ENCODE measurements at places on chromosomes 12 and 14. TPM values are rescaled to one million over a fixed set of nuclear protein-coding genes. Genes with fewer than 3 reads are reported as not detected.

LMO3 gene
- total RNA-seq, result 127 TPM

P3H3 gene
- total RNA-seq, result 7.0 TPM

RD3L gene
- total RNA-seq, result not detected

- peaks cover under 1% of the 10 kb centered on the region for H3K4me1 ChIP-seq
- no peak overlapping the region for H3K27ac ChIP-seq
- no peaks in the 10 kb centered on the region for H3K27me3 ChIP-seq
- no peak overlapping the region for H3K4me3 ChIP-seq
- no peak for DNase-seq
Measured at GRCh38 chr12:47864646-47865235, 40.1 kb downstream of the VDR start.

DNA sequence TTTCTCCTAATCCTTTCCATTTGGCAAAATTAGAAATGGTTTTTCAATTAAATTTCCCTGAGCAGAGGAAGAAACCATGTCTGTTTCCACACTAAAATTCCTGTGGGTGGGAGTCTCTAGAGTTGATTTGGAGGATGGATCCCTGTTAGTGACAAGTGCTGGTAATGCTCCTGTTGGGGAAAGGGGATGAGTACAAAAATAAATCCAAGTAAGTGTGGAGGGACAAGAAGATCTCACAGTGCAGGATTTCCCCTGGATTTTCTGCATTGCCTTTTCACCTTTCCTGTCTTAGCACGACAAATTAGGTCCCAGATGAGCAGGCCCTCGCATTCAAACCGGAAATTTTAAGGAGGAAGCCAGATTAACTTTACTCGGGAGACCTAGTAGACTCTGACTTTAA, 107.5 kb downstream of the DAD1 start:
- H3K27me3 ChIP-seq, result peaks cover 5% of the 10 kb centered on the region
- H3K27ac ChIP-seq, result no peak overlapping the region
- H3K4me1 ChIP-seq, result peaks cover 5% of the 10 kb centered on the region

DNA sequence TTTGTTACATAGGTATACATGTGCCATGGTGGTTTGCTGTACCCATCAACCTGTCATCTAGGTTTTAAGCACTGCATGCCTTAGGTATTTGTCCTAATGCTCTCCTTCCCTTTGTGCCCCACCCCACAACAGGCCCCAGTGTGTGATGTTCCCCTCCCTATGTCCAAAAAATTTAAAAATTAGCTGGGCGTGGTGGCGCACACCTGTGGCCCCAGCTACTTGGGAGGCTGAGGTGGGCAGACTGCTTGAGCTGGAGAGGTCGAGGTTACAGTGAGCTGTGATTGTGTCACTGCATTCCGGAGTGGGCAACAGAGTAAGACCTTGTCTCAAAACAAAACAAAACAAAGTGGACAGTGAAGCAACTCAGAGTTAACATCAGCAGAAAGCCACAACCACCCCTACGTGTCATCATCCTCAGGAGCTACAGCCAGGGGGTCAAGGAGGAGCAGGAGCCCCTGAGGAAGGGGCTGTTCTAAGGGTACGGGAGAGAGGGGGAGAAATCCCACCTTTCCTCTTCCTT, 36.8 kb upstream of the SGPP1 start:
- DNase-seq, result no peak
- H3K4me3 ChIP-seq, result no peak overlapping the region
- H3K4me1 ChIP-seq, result no peaks in the 10 kb centered on the region
